Adrenal gland (tissue), 19 donors: ENCODE measurements at places on chromosomes 2 and 18. TPM values are rescaled to one million over a fixed set of nuclear protein-coding genes. Genes with fewer than 3 reads are reported as not detected.

The MFSD2B gene
- total RNA-seq, result 0.30 TPM

- no peaks in the 10 kb centered on the region for H3K4me1 ChIP-seq
- H3K27me3 ChIP-seq, result no peaks in the 10 kb centered on the region
- H3K4me3 ChIP-seq, result no peak overlapping the region
- H3K36me3 ChIP-seq, result no peaks in the 10 kb centered on the region
Measured at GRCh38 chr2:96105152-96105915, 11.0 kb downstream of the ADRA2B start.

- H3K27me3 ChIP-seq, result no peaks in the 10 kb centered on the region
- H3K27ac ChIP-seq, result no peak overlapping the region
- no peaks in the 10 kb centered on the region for H3K4me1 ChIP-seq
- DNase-seq, result no peak
Measured at GRCh38 chr2:50901510-50901909, 130.4 kb downstream of the NRXN1 start.

The FEV gene
- total RNA-seq, result 0.22 TPM

GRCh38 chr2:149595056-149595963 lies 7.7 kb upstream of the MMADHC start:
- H3K36me3 ChIP-seq, result no peaks in the 10 kb centered on the region
- H3K4me3 ChIP-seq, result no peak overlapping the region
- H3K27ac ChIP-seq, result no peak overlapping the region
- no peaks in the 10 kb centered on the region for H3K27me3 ChIP-seq
- DNase-seq, result no peak

DNA sequence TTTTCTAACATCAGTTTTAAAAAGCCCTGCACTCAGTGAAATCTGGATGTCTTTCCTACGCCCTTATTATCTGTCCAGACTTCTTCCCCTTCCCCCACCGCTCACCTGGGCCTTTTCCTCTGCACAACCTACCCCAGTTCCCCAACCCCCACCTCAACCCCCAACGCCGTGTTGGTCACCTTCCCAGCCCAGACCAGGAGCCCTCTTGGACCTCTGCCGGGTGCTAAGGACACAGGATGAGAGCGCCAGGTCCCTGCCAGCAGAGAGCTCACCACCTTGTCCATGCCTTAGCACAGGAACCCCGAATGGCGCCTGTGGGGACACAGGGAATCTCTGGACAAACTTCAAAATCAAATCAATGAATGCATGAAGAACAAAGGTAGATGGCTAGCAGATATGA lies 966 bp upstream of the RBM43 start:
- H3K27me3 ChIP-seq, result no peaks in the 10 kb centered on the region
- no peak for DNase-seq
- H3K4me3 ChIP-seq, result no peak overlapping the region
- no peaks in the 10 kb centered on the region for H3K36me3 ChIP-seq
- H3K27ac ChIP-seq, result no peak overlapping the region

GRCh38 chr2:217790681-217791392 lies 212.0 kb downstream of the TNS1 start:
- H3K4me1 ChIP-seq, result no peaks in the 10 kb centered on the region
- H3K4me3 ChIP-seq, result no peak overlapping the region
- H3K36me3 ChIP-seq, result peaks cover 8% of the 10 kb centered on the region
- DNase-seq, result no peak

- DNase-seq, result no peak
- H3K27ac ChIP-seq, result no peak overlapping the region
- H3K4me3 ChIP-seq, result no peak overlapping the region
- H3K4me1 ChIP-seq, result peaks cover 5% of the 10 kb centered on the region
- H3K36me3 ChIP-seq, result no peaks in the 10 kb centered on the region
Measured at GRCh38 chr2:232628466-232629128, 4.8 kb upstream of the EFHD1 start.

DNA sequence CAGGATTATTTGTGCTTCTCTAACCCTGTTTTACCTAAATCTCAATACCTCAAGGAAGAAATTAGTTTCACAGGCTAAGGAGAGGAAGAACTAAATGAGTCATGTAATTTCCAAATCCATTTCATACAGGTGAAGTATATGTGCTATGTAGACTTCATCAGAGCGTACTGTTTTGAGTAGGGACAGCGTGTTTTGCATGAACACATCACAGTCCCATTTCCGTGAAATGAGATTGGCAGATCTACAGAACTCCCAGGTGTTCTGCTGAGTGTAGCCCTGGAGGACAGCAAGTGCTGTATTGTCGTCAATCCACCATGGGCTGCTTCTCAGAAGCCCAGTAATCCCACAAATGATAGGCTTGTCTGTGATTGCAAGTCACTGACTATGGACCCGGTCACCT lies 97.7 kb downstream of the XRCC5 start:
- no peak for DNase-seq
- H3K4me1 ChIP-seq, result peaks cover 11% of the 10 kb centered on the region
- no peak overlapping the region for H3K27ac ChIP-seq

DNA sequence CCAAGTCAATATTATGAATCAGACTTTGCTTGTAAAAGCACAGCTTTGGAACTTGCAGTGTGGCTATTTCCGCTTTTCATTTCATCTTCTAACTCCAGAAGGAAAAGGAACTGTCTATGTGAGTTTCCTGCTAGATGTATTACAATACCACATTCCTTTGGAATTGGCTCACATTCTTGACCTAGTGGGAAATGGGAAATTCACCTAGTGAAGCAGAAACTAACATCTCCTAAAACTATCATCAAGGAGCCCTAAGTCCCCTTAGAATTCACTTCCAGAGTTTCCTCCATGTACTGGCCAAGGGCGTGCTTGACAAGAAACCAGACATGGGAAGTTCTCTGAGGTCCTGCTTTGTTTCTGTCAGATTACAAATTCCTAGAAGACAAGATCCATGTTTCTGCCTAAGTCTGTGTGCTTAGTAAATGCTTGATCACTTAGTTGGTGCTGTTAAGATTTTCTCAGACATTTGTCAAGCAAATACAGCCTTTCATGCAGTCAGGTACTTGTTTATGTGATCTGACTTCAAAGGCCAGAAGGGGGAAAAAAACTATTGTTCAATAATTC lies 275.7 kb upstream of the FN1 start:
- H3K27ac ChIP-seq, result no peak overlapping the region
- no peak for DNase-seq
- H3K27me3 ChIP-seq, result no peaks in the 10 kb centered on the region

DNA sequence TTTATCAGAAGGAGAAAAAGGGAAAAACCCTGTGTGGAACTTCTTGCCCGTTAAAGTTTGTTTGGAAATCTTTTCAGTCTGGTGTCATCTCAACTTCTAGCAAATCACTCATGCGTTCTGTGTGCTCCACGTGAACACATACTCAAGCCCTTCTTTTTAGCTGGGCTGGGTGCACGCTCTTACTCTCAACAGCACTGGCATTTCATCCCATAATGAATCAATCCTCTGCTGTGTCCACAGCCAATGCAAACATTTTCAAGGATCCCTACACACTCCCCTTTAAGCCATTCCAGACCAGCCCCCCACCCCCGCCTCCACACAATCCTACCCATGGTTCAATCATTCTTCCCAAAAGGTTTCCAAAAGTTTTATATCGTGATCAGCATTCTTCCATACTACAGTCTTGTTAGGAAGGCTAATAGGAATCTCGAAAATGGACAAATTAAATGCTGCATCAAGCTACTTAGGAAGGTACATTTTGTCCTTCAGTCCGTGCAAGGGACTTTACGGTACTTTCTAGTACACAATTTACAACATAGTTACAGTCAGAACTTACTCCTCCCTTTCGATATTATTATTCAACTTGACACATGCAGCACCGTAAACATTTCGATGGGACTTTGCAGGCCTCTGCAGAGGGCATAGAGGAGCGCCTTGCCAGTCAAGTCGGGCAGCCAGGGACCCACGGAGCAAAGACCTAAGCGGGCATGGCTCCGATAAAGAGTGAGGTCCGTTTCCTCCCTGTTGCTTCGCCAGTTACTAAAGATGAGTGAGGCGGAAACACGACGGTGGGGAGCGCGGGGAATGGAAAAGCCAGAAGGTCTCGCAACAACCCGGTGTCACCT lies 1.4 kb downstream of the PTGR3 start:
- no peaks in the 10 kb centered on the region for H3K27me3 ChIP-seq
- peak overlapping the region; percentile 81 for H3K4me3 ChIP-seq
- no peak for DNase-seq

- H3K4me1 ChIP-seq, result no peaks in the 10 kb centered on the region
- H3K4me3 ChIP-seq, result no peak overlapping the region
- H3K27ac ChIP-seq, result no peak overlapping the region
- H3K36me3 ChIP-seq, result no peaks in the 10 kb centered on the region
- no peak for DNase-seq
Measured at GRCh38 chr18:25621144-25621543, 269.2 kb upstream of the ZNF521 start.

The PSMA8 gene
- total RNA-seq, result not detected

GRCh38 chr2:190304404-190304803 lies 15.2 kb downstream of the HIBCH start:
- no peaks in the 10 kb centered on the region for H3K4me1 ChIP-seq
- no peak overlapping the region for H3K4me3 ChIP-seq
- no peak overlapping the region for H3K27ac ChIP-seq
- H3K36me3 ChIP-seq, result no peaks in the 10 kb centered on the region
- DNase-seq, result no peak

- no peaks in the 10 kb centered on the region for H3K4me1 ChIP-seq
- no peak for DNase-seq
- H3K4me3 ChIP-seq, result no peak overlapping the region
- no peak overlapping the region for H3K27ac ChIP-seq
- no peaks in the 10 kb centered on the region for H3K27me3 ChIP-seq
Measured at GRCh38 chr2:143526498-143526897, 397.3 kb downstream of the ARHGAP15 start.

- no peak overlapping the region for H3K27ac ChIP-seq
- H3K4me1 ChIP-seq, result no peaks in the 10 kb centered on the region
Measured at GRCh38 chr2:15170070-15170775, 390.9 kb downstream of the NBAS start.

DNA sequence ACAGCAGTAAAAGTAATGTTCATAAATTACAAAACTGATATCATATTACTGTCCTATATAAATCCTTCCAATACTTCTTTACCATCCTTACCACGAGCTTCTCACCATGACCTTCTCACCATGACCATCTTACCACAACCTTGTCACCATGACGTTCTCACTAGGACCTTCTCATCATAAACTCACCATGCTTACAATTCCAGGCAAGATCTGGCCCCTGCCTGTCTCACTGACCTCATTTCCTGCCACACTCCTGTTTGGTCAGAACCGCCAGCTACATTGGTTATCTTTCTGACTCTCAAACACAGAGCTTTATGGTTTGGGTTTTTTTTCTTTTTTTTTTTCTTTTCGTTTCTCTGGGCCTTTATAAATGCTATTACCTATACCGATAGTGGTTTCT lies 827.6 kb downstream of the RNF144A start:
- no peak overlapping the region for H3K27ac ChIP-seq
- no peaks in the 10 kb centered on the region for H3K4me1 ChIP-seq
- no peak for DNase-seq
- no peaks in the 10 kb centered on the region for H3K36me3 ChIP-seq

The CSRNP3 gene
- 11.5 TPM for total RNA-seq
